Activated CD4-positive, alpha-beta T cell treated with anti-CD3 and anti-CD28 coated beads, Interleukin-2, amount 50 U/mL, for 16 hours (primary cell): ENCODE measurements at places on chromosomes 2 and 18.

DNA sequence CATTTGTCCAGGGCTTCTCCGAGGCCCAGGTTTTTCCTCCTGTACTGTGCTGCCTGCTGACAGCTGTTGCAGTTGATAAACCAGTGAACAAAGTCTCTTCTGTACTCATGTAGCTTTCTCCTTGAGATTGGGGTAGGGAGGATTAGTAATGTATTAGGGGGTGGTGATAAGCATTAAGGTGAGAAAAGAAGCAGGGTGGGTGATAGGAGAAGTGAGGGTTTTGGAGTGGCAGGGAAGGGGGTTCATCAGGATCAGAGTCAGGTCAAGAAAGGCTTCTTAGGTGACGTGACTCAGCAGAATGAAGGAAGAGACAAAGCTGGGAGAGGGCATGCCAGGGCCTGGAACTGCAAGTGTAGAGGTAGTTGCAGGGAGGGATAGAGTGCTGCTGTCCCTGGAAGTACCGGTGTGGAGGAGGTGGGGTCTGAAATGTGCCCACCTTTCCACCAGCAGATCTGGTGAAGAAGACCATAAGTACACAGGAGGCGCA, 48.7 kb downstream of the PKP4 start:
- DNase-seq = no peak

GRCh38 chr2:65708086-65708485, 275.7 kb upstream of the SPRED2 start:
- no peak for DNase-seq

DNA sequence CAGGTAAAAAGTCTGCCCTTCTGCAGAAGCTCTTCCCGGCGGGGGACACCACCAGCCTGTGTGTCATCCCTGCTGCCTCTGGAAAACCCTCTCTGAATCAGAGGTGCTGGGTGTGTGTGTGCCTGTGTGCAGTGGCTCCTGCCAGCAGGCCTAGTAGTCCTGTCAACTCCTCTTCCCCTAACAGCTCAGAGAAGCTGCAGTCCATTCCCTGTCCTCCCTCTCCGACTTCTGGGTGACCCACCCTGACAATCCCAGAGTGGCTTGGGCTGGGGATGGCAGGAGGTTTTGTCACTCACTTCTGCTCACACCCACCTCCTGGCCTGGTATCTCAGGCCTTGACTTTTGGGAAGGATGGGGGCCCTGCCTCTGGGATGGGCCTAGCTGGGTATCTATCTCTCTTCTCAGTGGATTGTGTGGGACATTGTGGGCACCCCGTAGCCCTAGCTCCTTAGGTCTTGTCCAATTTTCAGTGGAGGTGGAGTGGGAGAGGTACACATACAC, 2.3 kb downstream of the WNT10A start:
- no peak for DNase-seq

DNA sequence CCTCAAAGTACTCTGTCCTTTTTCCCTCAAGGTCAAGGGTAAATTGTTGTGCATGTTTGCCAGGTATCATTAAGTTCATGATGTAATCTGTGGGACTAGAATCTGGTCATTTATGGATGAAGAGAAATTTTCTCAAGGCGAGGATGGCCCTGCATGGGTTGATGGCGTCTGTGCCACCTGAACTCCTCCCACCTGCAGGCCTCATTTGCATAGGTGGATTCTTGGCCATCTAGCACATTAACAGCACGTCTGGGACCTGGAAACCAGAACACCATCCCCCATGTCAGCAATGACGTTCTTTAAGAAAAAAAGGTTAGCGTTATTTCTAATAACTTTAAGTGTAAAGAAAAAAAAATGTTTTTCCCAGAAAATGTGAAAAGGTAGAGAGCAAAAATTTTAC, 145.8 kb downstream of the ESCO1 start:
- DNase-seq = no peak

DNA sequence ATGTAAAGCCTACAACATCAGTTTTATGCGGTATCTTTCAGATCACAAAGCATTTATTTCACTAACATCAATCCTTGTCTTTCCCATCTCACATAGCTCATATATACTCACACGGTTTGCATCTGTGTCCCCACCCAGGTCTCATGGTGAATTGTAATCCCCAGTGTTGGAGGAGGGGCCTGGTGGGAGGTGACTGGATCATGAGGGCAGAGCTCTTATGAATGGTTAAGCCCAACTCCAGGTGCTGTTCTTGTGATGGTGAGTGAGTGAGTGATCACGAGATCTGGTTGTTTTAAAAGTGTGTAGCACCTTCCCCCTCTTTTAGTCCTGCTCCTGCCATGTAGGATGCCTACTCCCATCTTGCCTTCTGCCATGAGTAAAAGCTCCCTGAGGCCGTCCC, 42.0 kb downstream of the PARD6G start:
- no peak for DNase-seq

DNA sequence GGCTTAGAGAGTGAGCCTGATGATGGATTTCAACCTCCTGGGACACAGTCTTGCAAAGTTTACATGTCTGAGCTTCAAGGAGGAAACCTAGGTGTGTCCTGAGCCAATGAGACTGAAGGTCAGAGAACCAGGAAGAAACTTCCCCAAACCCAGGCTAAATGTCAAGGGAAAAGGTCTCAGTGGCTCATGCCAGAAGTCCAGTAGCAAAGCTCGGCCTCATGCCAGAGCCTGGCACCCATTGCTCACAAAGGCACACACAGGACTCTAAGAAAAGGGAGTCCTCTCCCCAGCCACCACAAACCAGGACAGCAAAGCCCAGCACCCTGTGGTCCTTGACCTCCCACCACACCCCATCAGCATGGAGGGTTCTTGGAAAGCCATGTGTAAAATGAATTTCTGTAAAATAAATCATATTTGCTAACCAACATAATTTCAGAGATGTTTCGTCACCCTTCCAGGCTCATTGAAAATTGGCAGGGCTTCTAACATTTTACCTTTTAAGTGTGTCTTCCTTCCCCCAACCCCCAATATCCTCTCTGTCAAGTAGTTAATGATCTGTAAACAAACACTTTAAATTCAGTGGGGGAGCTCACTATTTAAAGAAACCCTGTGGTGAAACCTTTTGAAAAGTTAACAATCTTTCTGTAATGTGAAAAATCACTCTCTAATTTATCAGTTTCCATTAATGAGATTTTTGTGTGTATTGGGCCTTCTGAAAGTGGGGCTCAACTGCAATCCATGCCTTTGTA, 77.1 kb downstream of the BCL11A start:
- DNase-seq = no peak

DNA sequence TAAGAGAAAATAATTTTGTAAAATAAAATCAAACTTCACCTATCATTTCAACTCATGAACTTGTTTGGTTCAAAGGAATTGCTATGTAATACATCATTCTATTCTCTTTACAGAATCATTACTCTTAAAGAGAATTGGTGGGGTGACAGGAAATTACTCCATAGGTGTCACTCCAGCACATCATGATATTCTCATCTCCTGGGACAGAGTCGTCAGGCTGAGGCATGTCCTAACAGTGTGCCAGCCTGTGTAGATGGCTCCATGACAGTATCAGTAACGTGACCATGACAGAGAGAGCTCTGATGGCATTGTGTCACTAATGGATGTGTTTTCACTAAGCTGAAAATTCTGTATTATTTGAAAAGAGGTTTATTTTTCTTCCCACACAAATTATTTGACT, 13.9 kb downstream of the SPATS2L start:
- DNase-seq = no peak

GRCh38 chr2:230762317-230762896, 49.8 kb downstream of the CAB39 start:
- peak; percentile 35 for DNase-seq

- no peak for DNase-seq
Observed at GRCh38 chr2:166376488-166376828, 714 bp upstream of the SCN9A start.

DNA sequence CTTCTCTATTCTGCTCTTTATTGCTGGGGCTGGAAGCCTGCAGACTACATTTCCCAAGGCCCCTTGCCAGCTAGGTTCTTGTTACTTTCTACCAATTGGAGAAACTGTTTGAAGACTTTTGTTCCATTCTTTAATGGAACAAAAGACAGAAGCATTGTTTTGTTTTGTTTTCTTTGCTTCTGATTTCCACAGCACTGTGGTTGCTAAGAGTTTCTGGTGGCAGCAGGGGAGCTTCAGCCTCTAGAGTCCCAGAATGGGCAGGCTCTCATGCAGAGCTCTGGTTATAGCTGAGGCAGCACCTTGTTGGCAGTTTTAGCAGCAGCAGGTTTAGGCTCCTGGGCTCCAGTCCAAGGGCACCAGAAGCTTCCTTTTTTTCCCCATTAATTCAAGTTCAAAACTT, 234.3 kb downstream of the ETAA1 start:
- no peak for DNase-seq

DNA sequence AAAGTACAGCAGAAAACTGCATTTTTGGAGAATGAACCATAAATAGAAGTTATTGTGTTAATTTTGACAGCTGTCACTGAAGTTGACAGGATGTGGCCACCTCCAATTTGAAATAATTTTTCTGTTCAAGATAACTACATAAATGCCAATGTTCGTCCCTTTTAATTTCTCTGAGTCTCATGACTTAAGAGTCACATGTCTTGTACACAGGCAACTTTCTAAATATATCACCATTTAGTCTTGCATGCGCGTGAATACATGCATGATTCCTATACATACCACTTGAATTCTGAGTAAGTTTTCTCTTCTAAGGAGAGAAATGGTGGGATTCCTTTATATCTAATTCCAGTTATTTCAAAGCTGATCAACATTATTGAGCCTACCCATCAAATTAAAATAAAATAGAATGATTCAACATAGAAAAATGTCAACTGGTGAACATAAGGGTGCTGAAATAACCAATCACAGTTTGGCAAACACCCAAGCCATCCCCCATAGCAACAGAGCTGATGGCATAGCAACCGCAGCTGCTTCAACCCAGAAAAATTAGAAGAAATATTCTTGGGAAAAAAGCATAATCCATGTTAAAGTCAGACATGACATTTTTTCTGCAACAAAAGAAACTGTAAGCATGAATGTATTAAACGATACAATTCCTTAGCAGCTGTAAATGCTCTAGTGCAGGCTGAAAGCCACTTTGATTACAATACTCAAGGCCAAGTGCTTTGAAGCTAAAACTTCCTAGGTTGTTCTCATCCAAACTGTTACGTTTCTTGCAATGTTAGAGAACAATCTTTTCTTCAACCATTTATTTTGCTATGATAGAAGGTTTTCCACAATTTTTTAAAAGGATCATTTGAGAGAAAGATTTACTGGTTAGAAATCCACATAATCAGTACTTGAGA, 282.7 kb downstream of the DLGAP1 start:
- no peak for DNase-seq

GRCh38 chr18:79496978-79497637, 101.4 kb downstream of the NFATC1 start:
- no peak for DNase-seq

GRCh38 chr2:217773539-217773938, 229.3 kb downstream of the TNS1 start:
- DNase-seq = no peak

GRCh38 chr2:176814740-176815367, 397.7 kb upstream of the HNRNPA3 start:
- DNase-seq = peak; percentile 34

- DNase-seq = no peak
Observed at GRCh38 chr2:111656894-111657293, 227.1 kb downstream of the ANAPC1 start.

DNA sequence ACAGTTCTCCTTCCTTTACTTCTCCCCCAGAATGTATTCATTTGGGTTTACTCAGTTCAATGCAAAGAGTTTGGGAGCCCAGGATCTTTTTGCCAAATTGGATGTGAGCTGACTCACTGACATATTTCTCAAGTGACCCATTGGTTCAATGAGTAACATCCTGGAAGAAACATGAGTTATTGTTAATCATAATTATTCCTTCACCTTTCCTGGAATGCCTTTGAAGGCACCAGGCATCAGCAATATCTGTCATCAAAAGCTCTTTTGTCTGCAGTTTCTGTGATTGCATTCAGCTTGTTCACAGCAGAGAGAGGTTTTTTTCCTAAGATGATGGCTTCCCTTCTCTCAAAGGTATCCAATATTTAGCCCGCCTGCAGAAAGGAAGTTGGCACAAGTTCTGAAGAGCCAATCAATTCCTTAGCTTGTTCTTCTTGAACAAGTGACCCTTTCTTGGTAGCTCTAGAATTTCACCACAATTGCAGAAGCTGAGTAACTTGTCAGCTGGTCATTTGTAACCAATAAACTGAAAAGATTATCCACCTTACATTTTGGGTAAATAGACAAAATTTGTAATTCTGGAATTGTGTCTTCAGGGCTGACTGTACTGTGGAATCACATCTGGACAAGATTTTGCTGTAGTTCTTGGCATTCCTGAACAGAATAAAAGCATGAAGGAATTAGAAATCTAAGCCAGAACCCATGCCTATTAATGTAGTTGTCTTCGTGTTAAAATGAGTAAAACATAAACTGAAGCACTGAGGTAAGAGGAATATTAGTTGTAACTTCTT, 72.2 kb upstream of the TMEM17 start:
- no peak for DNase-seq

- DNase-seq = no peak
Observed at GRCh38 chr2:129192841-129193253, 786.6 kb upstream of the RAB6C start.
